ENCODE measurements at places on chromosomes 16 and 17. TPM values are rescaled to one million over a fixed set of nuclear protein-coding genes. Genes with fewer than 3 reads are reported as not detected.

DNA sequence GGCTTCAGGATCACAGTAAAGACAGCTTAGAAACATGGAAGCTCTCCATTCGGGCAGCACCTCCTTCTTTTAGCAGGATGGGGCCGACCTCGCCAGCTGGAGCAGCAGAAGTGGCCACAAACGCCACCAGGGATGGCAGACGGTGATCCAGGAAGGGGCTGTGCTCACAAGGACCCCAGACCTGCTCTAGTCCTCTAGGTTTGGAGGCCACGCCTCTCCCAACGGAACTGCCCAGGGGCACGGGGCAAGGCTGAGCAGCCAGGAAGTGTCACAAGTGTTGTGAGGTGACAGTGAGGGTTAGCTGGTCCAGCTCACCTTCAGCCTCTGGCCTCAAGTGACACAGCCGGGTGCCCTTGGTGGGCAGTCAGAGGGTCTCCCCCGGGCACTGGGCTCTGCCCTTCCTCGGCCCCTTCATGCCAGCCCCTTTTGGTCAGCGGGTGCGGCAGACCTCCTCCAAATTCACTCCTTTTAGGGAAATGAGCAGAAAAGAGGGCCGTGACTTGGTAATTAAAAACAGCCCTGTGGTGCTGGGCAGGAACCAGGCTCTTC lies 20.4 kb downstream of the CEP295NL start:
- DNase-seq = peak; percentile 70

DNA sequence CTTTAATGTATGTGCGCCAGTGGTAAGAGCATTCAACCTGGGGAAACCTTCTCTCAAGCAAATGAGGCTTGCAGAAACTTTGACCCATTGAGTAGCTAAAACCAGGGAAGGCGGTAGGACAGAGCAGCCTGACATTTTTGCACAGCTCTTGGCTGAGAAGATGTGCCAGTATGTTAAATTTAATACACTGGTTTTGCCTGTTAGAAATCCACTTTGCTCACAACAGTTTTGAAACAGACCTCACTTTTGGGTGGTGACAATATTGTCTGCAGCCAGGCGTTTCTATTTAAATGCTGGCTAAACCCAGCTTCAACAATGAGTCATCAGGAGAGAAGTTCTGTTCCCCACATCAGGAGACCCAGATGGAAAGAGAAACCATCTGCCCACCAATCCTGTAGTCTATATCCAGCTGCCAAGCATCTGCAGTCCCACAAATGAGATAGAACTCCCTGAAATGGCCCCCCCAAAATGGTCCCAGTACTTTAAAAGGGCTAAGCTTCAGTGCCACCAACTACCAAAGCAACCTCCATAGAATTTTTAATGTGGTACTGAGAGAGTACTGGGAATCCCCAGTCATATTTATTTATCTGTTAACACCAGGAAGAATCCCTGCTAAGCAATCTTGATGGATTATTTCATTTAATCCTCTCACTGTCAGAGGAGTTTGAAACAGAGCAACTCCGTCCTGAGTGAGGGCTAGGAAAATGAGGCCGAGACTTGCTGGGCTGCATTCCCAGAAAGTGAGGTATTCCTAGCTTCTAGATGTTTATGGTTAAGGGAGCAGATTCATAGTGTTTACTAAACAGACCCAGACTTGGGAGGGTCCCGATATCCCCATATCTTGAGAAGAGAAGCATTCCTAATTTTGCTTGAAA lies 29.0 kb upstream of the CLEC3A start:
- DNase-seq = no peak

DNA sequence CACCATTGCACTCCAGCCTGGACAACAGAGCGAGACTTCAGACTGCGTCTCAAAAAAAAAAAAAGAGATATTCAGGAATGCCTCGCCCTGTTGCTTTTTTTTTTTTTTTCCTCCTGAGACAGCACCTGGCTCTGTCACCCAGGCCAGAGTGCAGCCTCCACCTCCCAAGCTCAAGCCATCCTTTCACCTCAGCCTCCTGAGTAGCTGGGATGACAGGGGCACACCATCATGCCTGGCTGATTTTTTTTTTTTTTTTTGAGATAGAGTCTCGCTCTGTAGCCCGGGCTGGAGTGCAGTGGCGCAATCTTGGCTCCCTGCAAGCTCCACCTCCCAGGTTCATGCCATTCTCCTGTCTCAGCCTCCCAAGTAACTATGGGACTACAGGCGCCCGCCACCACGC lies 8.0 kb downstream of the PHAF1 start:
- DNase-seq = no peak

- DNase-seq = no peak
Measured at GRCh38 chr17:76755285-76755684, 17.4 kb downstream of the MFSD11 start.

- DNase-seq = no peak
Measured at GRCh38 chr17:40952661-40953060, 14.1 kb downstream of the KRT39 start.

- no peak for DNase-seq
Measured at GRCh38 chr16:21189311-21189710, 22.1 kb downstream of the ZP2 start.

Gene TCAP
- 3,462 TPM for total RNA-seq

All from psoas muscle (tissue), 8 donors.